ENCODE measurements at places on chromosomes 2 and 18.

- H3K4me3 ChIP-seq, result no peak overlapping the region
- H3K27me3 ChIP-seq, result peaks cover 64% of the 10 kb centered on the region
- H3K27ac ChIP-seq, result no peak overlapping the region
- H3K36me3 ChIP-seq, result no peaks in the 10 kb centered on the region
- peaks cover 6% of the 10 kb centered on the region for H3K4me1 ChIP-seq
Measured at GRCh38 chr2:38533757-38534545, 68.8 kb downstream of the HNRNPLL start.

- DNase-seq, result no peak
- H3K27me3 ChIP-seq, result no peaks in the 10 kb centered on the region
- H3K36me3 ChIP-seq, result no peaks in the 10 kb centered on the region
- no peak overlapping the region for H3K27ac ChIP-seq
Measured at GRCh38 chr2:201515573-201516246, 64.2 kb downstream of the STRADB start.

DNA sequence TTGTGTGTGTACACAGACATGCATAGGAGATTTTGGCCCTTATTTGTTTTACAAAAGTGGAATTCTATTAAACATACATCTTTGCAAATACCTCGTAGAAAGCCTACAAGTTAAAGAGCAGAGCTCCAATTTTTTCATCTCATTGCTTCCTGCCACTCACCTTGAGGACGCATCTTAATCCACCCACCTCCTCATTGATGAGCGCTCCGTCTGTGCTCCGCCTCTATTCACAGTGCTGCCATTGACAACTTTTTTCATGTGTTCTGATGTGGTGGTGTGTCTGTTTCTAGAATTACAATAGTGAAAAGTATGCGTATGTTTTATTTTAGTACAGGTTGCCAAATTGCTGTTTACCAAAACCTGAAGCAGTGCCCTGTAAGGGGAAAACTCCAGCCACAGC lies 36.3 kb downstream of the NEURL3 start:
- H3K27me3 ChIP-seq, result peaks cover 14% of the 10 kb centered on the region
- H3K4me3 ChIP-seq, result no peak overlapping the region
- H3K36me3 ChIP-seq, result no peaks in the 10 kb centered on the region
- no peak overlapping the region for H3K27ac ChIP-seq
- no peak for DNase-seq

DNA sequence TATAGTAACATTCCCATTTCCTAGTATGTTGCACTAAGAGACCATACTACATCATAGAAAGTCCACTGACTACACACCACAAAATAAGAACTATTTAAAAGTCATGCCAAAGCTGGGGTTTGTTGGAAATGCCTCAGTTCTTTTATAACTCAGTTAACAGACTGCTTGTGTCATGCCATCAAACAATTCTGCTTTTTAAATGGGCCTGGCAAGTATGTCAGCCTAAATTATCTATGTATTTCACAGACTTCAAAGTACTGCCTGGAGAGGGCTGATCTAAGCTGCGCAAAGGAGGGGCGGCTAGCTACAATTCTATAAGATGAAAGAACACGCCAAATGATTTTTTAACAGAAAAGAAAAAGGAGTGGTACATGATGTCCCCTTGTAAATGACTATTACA lies 49.6 kb downstream of the FARSB start:
- no peak overlapping the region for H3K4me3 ChIP-seq
- DNase-seq, result no peak
- no peaks in the 10 kb centered on the region for H3K4me1 ChIP-seq
- peaks cover 12% of the 10 kb centered on the region for H3K36me3 ChIP-seq
- no peak overlapping the region for H3K27ac ChIP-seq
- H3K27me3 ChIP-seq, result no peaks in the 10 kb centered on the region

- H3K27me3 ChIP-seq, result peaks cover 56% of the 10 kb centered on the region
- no peak overlapping the region for H3K27ac ChIP-seq
- H3K36me3 ChIP-seq, result peaks cover 1% of the 10 kb centered on the region
- H3K4me3 ChIP-seq, result no peak overlapping the region
Measured at GRCh38 chr2:54676656-54677055, 46.8 kb upstream of the EML6 start.

- no peak for DNase-seq
- H3K36me3 ChIP-seq, result no peaks in the 10 kb centered on the region
- H3K27ac ChIP-seq, result no peak overlapping the region
Measured at GRCh38 chr2:237064203-237065070, 21.3 kb upstream of the COPS8 start.

- no peaks in the 10 kb centered on the region for H3K36me3 ChIP-seq
- H3K4me1 ChIP-seq, result no peaks in the 10 kb centered on the region
- no peak overlapping the region for H3K4me3 ChIP-seq
Measured at GRCh38 chr2:168685600-168686451, 116.6 kb upstream of the NOSTRIN start.

DNA sequence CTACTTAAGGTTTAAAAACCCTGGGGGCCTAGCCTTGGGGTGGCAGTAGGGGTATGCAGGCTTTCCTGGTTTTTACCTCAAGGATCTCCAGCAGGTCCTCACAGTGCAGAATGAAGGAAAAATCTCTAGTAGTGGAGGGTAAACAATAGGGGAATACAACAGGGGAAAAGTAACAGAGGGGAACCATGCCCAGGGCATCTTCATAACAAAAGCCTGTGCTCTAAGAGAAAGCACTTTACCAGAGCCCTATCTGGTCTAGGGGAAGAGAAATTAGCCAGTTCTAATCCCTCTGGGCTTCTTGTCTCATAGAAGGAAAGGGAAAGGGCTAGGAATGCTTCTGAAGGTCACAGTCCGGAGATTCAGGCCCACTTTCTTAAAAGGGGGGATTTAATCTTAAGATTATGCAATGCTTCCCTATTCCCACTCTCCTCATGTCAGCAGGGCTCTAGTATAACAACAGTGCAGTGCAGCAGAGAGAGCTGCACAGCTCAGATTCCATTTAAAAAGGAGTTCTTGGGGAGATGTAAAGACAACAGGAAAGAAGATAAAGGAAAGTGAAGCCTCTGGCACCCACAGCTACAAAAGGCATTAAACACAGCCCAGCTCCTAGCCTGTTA lies 149.0 kb upstream of the CYP1B1 start:
- H3K4me3 ChIP-seq, result no peak overlapping the region
- H3K36me3 ChIP-seq, result no peaks in the 10 kb centered on the region
- H3K27me3 ChIP-seq, result peaks cover 31% of the 10 kb centered on the region

DNA sequence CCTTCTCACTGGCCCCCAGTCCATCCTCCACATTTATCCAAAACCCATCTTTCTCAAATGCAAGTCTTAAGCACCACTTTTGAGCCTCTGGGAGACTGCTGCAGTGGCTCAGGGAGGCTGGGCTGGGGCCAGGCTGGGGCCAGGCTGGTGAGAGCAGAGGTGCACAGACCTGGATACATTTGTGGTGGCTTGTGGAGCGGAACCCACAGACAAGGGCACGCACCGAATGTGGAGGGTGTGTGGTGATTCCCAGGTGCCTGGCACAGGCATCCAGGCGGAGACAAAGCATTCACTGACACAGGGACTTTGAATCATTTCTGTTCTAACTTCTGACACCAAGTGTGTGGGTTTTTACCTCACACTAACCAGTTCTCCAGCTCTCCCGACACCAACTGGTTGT lies 42.2 kb upstream of the MGAT4A start:
- DNase-seq, result no peak
- H3K27me3 ChIP-seq, result no peaks in the 10 kb centered on the region
- peaks cover 7% of the 10 kb centered on the region for H3K36me3 ChIP-seq

- H3K27me3 ChIP-seq, result no peaks in the 10 kb centered on the region
- no peak overlapping the region for H3K4me3 ChIP-seq
- H3K4me1 ChIP-seq, result no peaks in the 10 kb centered on the region
- H3K36me3 ChIP-seq, result no peaks in the 10 kb centered on the region
- no peak overlapping the region for H3K27ac ChIP-seq
Measured at GRCh38 chr2:187013058-187013457, 164.1 kb upstream of the ZSWIM2 start.

- H3K27me3 ChIP-seq, result peaks cover 26% of the 10 kb centered on the region
- H3K4me3 ChIP-seq, result no peak overlapping the region
- no peaks in the 10 kb centered on the region for H3K4me1 ChIP-seq
- DNase-seq, result no peak
Measured at GRCh38 chr2:231385429-231385828, 10.1 kb upstream of the B3GNT7 start.

DNA sequence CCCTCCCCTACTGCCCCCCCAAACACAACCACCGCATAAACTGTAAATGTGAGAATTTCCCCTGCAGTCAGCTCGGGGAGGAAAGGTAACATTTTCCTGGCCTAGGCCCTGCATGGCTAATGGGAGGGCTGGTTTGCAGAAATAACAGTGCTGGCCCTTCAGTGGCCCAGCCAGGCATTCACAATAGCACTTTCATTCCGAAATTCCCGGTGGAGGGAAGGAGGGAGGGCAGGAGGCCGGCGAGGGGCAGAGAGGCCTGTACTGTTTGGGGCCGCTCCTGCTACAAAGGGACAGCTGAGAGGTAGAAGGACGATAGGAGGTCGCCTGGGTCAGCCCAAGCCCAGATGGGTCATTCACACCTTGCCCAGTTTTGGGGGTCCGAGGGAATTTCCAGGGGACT lies 11.3 kb downstream of the CYP26B1 start:
- no peak overlapping the region for H3K4me3 ChIP-seq
- H3K36me3 ChIP-seq, result no peaks in the 10 kb centered on the region
- DNase-seq, result no peak
- no peak overlapping the region for H3K27ac ChIP-seq

DNA sequence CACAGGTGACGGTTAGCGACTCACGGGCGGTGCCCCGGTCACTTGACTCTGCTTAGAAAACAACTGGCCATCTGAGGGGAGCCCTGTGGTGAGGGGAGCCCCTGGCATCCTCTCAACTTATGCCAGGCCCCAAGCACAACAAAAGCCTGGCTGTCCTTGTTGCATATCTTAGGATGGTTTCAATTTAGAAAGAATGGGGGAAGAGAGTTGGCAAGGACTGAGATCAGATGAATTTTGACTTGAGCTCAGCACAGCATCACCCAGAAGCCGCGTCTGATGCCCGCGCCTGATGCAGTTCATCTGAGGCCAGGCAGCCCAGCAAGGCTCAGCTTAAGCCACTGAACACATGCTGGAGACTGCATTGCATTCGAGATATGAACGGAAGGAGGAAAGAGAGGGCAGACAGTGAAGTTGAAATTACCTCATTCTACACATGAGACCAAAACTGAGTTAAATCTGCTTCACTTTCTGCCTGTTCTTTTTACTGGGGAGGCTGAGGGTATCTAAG lies 36.8 kb downstream of the MYT1L start:
- H3K27me3 ChIP-seq, result no peaks in the 10 kb centered on the region
- DNase-seq, result no peak
- no peak overlapping the region for H3K27ac ChIP-seq
- H3K4me1 ChIP-seq, result no peaks in the 10 kb centered on the region

GRCh38 chr18:55790296-55790695 lies 202.3 kb upstream of the TCF4 start:
- H3K4me3 ChIP-seq, result no peak overlapping the region
- H3K36me3 ChIP-seq, result no peaks in the 10 kb centered on the region
- H3K27ac ChIP-seq, result no peak overlapping the region

DNA sequence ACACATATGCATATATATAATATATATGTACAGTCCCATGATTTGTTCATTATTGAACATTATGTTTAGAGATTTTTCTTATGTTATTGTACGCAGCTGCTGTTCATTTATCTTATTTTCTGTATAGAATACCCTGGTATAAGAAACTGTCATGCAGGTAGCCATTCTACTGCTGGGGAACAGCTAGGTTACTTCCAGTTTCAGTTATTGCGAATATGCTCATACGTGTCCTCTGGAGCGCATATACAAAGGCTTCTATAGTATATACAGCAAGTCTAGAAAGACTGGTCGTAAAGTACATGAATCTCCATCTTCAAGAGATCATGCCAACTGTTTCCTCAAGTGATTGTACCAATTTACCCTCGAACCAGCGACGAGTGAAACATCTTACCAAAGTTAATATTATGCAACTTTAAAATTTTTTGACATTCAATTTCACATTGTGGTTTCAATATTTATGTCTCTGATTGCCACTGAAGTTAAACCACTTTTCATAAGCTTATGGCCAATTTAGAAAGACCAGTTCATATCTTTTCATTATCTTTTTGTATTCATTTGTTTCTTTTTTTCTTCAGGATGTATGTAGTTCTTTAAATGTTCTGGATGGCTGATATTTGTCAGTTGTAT lies 53.5 kb downstream of the RDH14 start:
- H3K4me1 ChIP-seq, result no peaks in the 10 kb centered on the region
- no peak overlapping the region for H3K4me3 ChIP-seq
- peaks cover 7% of the 10 kb centered on the region for H3K27me3 ChIP-seq
- DNase-seq, result no peak

DNA sequence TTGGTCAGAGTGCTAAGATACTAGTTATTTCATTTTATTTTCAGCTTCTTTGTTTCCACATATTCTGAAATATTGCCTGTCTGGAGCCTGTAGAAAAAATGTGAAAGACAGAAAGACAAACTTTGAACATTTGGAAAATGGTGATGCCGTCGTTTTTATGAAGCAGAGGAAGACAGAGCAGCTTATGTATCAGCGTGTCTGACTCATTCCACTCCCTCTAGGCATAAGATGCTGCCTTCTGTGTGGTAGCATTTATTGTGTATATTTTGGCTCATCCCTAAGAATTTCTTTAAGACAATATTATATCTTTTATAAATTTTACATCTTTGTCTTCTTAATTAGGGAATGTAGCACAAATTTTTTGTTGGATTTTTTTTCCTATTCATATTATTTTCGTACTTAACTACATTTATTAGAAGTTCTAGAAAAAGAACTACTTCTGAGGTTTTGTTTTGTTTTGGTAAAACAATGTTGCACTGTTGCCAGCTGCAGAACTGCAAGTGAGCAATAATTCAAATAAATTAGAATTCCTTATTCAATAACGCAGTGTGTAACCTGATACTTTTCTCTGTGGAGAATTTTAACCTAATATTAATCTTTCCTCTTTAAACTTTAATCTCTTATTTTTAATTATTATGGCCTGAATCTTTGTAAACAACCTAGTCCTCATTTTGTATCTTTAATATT lies 300.4 kb downstream of the ZNF407 start:
- no peak for DNase-seq
- peaks cover 19% of the 10 kb centered on the region for H3K4me1 ChIP-seq
- no peaks in the 10 kb centered on the region for H3K36me3 ChIP-seq
- H3K4me3 ChIP-seq, result no peak overlapping the region
- H3K27me3 ChIP-seq, result no peaks in the 10 kb centered on the region

GRCh38 chr2:170986566-170987258 lies 57.7 kb downstream of the GORASP2 start:
- no peak overlapping the region for H3K4me3 ChIP-seq
- H3K27ac ChIP-seq, result no peak overlapping the region
- DNase-seq, result no peak
- peaks cover 23% of the 10 kb centered on the region for H3K36me3 ChIP-seq
- peaks cover 6% of the 10 kb centered on the region for H3K4me1 ChIP-seq

DNA sequence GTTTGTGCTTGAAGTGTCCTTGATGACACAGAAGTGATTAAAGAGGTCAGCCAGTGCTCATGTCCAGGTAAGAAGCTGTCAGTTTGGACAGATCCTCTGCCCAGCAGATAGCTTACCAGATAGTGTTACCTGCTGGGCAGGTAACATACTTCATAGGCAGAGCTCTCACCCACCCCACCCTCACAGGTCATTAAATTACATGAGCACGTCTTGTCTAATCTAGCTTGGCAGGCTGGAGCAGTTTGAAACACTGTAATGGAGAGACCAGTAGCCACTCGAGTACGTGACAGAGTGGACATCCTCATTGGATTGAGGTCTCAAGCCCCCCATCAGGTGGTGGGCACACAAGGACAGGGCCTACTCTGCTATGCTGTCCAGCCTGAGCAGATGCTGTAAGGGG lies 27.1 kb downstream of the TTC32 start:
- H3K4me3 ChIP-seq, result no peak overlapping the region
- peaks cover 12% of the 10 kb centered on the region for H3K36me3 ChIP-seq
- H3K4me1 ChIP-seq, result peaks cover 8% of the 10 kb centered on the region
